ENCODE measurements at places on chromosomes 7 and 10. TPM values are rescaled to one million over a fixed set of nuclear protein-coding genes. Genes with fewer than 3 reads are reported as not detected.

Gene VSTM2A
- total RNA-seq: 0.11 TPM

Gene STMP1
- total RNA-seq: 38.4 TPM

Gene KLF14
- total RNA-seq: not detected

Gene PTN
- total RNA-seq: 16.8 TPM

Gene JCAD
- 0.66 TPM for total RNA-seq

Gene TEX36
- total RNA-seq: not detected

Gene CALN1
- 3.3 TPM for total RNA-seq

Gene PUS7
- 54.3 TPM for total RNA-seq

Gene PPIF
- total RNA-seq: 80.4 TPM

Gene PDSS1
- 18.4 TPM for total RNA-seq

Gene PEX1
- 21.8 TPM for total RNA-seq

Gene LRMDA
- 2.1 TPM for total RNA-seq

Gene ZNF479
- total RNA-seq: not detected

Gene ELN
- total RNA-seq: 0.55 TPM

Gene MEOX2
- not detected for total RNA-seq

Gene AOAH
- 0.39 TPM for total RNA-seq

Gene CYP3A5
- total RNA-seq: 0.22 TPM

Gene PNLIPRP3
- total RNA-seq: not detected

Gene POLL
- total RNA-seq: 30.4 TPM

Gene HMX2
- total RNA-seq: 0.35 TPM

Gene GPR37
- total RNA-seq: 1.6 TPM

Gene TRIM73
- 2.7 TPM for total RNA-seq

Gene CDC14C
- not detected for total RNA-seq

Gene RAB11FIP2
- 15.0 TPM for total RNA-seq

Gene LSM8
- 51.8 TPM for total RNA-seq

Gene LIPJ
- total RNA-seq: not detected

Gene RNF148
- total RNA-seq: 0.29 TPM

Gene FAM180A
- total RNA-seq: not detected

Gene CD36
- total RNA-seq: 0.28 TPM

Gene ACTL6B
- 0.33 TPM for total RNA-seq

Gene PRSS37
- not detected for total RNA-seq

Gene HTR7
- 20.2 TPM for total RNA-seq

Gene PIK3AP1
- 1.7 TPM for total RNA-seq

Gene TAS2R5
- total RNA-seq: 0.92 TPM

Gene RBP3
- total RNA-seq: not detected

Gene COL1A2
- 42.8 TPM for total RNA-seq

Gene WAC
- total RNA-seq: 130 TPM

All from H9 (cell line).